Epithelial cell of esophagus (primary cell): ENCODE measurements at places on chromosomes 11 and 22.

GRCh38 chr22:48575618-48576332 lies 1251.9 kb downstream of the BRD1 start:
- no peak for DNase-seq

- peak; percentile 86 for DNase-seq
Measured at GRCh38 chr22:21646608-21647590, 4.8 kb downstream of the SDF2L1 start.

GRCh38 chr11:102974552-102975280 lies 19.2 kb upstream of the MMP13 start:
- peak; percentile 74 for DNase-seq

GRCh38 chr22:17781319-17782031 lies 7.2 kb upstream of the BID start:
- peak; percentile 93 for DNase-seq

GRCh38 chr11:62129590-62130282 lies 5.9 kb downstream of the INCENP start:
- no peak for DNase-seq

GRCh38 chr11:28346721-28347120 lies 238.5 kb downstream of the METTL15 start:
- DNase-seq = peak; percentile 5

DNA sequence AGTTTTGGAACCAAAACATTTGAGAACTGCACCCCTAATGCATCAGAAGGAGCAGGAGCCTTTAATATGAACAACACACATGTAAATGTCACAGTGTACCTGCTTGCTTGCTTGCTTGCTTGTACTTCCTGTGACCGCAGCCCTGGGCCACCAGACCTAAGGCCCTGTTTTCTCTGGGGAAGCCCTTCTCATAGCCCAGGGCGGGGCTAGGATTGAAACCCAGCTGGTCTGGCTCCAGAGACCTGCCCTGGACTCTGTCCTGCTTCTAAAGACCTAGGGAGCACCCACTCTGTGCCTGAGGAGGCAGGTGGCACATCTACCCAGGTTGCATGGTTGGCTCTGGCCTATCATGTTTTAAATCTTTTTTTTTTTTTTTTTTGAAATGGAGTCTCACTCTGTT lies 7.6 kb upstream of the MCM5 start:
- no peak for DNase-seq

DNA sequence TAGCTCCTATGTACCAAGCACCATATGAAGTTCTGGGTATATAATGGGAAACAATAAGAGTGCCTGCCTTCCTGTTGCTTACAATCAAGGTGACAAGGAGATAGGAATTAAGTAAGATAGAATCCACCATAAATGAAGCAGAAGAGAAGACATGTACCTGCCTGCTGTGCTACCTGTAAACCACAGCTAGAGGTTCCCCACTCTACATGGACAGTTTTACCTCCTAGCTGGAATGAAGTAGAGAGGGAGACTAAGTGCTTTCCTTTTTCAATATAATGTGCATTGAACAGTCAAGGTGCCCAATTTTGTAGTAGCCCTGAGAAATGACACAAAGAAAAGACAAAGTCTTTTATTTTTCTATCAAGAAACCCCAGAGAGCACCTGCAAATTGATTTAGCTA lies 984.6 kb downstream of the DLG2 start:
- DNase-seq = no peak

- DNase-seq = no peak
Measured at GRCh38 chr11:99241066-99241465, 220.3 kb downstream of the CNTN5 start.

DNA sequence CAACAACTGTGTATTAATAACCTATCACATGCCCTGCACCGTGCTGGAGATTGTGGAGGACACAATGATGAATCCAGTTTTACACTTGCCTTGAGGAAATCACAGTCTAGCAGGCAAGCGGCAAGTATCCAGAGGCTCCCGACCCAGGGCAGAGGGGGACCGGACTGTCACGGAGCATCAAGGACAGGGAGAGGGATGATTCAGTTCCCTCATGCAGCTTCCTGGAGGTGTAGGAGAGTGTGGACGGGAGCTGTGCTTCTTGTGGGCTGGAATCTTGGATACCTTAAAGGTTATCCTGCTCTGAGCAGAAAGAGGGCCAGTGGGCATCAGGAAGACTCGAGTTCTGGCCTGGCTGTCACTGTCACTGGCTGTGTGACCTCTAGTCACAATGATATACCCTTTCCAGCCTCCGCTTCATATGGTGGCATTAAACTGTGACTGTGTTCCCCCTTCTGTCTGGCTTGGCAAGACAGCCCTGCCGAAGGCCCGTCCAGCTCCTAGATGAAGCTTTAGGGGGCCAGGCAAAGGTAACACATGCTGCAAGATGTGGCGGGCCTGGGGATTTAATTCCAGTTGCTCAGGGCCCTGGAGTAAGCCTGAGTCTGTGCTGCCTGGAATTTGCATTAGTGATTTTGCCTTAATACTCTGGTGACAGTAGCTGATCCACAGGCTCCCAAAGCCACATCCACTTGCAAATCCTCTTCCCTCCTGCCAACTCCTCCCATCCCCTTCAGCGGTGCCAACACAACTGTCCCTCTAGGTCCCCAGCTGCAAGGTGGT lies 162.8 kb downstream of the DSCAML1 start:
- DNase-seq = no peak

- DNase-seq = peak; percentile 78
Measured at GRCh38 chr11:92845805-92846204, 123.6 kb upstream of the MTNR1B start.

- no peak for DNase-seq
Measured at GRCh38 chr11:19301361-19301760, 60.6 kb upstream of the E2F8 start.

DNA sequence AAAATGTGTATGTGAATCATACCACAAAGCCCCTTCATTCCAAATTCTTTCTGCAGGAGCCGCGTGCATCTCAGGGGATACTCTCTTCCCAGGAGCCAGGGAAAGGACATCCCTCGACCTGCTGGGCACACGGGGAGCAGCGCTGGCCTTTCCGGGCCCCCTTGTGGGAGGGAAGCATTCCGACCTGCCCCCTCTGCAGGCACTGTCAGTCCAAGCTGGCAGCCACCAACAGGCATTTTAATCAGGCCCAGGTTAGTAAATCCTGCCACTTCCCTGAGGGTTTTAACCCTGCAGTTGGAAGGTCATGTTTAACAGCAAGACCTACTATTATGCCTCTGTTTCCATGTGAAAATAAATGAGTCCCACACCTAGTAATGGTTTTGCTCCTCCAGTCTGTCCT lies 391.5 kb downstream of the SHANK2 start:
- no peak for DNase-seq

- DNase-seq = no peak
Measured at GRCh38 chr22:46591930-46592329, 28.3 kb upstream of the GRAMD4 start.

GRCh38 chr11:83816572-83817187 lies 530.5 kb upstream of the CCDC90B start:
- peak; percentile 22 for DNase-seq

DNA sequence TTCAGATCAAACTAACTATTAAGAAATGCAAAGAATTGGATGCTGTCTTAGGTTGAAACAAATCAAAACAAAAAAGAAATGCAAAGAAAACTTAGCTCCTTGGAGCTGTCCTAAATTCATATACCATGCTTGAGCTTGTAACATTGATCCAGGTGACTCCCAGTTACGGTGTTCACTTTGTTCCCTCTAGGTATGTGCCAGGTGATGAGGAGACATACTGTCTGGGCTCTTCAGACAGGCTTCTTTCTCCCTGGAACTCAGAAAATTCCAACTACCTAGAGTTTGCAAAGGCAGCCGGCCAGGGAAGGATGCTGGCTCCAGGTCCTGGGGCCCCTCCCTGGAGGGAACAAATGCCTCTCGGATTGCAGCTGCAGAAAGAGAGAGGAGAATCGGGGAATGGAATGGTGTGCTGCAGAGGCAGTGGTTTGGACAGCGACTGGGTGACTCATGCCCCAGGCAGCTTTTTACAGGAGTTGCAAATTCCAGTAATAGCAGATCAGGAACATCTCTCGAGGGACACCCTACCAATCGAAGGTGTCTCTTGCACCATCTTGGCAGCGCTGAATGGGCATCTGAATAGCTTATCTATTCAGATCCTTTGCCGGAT lies 12.3 kb upstream of the ASPHD2 start:
- DNase-seq = peak; percentile 80

DNA sequence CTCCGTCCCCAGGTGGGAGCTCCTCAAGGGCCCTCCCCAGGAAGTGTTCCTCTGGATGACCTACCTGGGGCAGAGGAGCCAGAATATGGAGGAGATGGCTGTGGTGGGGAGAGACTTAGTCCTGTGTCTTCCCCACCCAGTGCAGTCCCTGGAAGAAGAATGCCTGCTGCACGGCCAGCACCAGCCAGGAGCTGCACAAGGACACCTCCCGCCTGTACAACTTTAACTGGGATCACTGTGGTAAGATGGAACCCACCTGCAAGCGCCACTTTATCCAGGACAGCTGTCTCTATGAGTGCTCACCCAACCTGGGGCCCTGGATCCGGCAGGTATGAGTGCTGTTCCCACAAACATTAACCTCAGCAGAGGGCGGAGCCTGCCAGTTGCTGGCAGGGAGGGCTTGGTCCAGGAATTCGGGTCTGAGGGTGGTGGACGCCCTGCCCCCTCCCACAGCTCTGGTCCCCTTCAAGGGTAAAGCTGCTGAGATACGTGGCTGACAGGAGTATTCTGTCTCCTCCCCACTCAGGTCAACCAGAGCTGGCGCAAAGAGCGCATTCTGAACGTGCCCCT lies 3.4 kb downstream of the FOLR3 start:
- no peak for DNase-seq

GRCh38 chr11:35148163-35148837 lies 9.3 kb downstream of the CD44 start:
- DNase-seq = no peak

DNA sequence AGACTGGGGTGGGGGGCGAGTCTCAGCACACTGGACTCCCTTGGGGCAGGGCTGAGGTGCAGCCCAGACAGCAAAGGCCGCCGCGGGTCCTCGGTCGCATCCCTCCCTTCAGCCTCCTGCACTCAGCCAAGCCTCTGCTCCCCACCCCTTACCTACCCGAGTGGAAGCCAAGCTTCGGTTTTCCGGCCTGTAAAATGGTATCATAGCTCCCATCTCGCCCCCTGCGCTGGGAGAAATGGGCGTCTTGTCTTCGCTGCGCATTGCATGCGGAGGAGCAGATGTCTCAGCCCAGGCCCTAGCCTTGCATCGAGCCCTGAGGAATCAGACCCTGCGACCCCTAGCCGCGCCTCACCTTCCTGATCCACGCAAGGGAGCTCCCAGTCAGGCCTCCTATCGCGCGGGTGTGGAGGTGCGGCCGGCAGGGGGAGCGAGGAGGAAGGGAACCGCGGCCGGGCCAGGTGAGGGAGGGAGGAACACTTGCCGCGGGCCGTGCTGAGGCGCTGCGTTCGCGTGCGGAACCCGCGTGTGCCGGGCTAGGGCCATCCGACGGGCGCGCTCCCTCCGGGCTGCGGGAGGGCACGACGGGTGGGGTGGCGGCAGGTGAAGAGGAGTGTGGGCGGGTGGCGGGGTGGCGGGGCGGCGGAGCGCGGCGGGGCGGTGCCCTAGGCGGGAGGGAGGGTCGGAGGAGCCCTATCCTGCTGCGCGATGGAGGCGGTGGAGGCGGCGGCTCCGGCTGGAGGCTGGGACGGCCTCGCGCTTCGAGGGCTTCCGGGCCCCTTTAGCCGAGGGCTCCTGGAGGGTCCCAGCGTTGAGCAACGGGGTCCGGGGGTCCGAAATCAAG lies 4.1 kb upstream of the TBX1 start:
- DNase-seq = peak; percentile 82

GRCh38 chr22:20080445-20080775 lies 369 bp downstream of the DGCR8 start:
- peak; percentile 52 for DNase-seq

DNA sequence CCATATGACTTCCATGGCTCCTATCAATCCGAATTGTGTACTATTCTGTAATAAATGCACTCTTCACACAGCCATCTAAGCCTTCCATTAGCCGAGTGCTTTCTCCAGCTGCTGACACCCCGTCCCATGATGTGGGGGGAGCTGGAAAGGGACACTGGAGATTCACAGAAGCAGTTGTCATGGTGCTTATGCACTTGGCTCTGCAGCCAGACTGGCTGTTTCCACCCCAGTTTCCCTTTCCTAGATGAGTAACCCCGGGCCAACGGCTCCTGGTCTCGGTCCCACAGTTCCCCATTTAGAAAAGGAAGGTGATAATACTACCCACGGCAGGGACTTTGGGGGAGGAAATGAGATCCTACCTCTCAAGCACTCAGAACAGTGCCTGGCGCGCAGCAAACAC lies 244.9 kb upstream of the SYN3 start:
- DNase-seq = no peak

DNA sequence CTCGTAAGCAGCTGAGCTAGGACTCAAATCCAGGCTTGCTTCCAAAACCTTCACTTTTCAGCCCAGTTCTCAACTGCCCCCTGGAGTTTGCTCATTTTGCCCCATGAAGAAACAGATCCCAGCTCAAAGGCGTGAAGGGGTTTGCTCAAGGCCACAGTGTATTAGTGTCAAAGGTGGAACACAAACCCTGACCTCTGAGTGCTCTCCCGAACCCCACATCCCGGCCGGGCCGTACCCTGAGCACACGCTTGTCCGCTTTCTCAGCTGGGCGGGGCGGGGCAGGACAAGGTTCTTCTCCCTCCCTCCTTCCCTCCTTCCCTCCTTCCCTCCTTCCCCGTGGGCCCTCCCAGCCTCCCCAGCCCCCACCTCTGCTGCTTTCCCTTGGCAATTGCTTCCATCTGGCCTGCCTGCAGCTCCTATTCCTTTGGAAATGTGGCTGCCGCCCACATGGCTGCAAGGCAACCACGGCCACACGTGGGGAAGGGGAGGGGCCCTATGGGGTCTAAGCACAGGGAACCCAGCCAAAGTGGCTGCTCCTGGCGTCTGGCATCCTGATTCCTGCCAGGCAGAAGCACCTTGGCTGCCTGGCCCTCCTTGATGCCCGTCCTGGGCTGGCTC lies 4.1 kb downstream of the ST3GAL4 start:
- DNase-seq = no peak

DNA sequence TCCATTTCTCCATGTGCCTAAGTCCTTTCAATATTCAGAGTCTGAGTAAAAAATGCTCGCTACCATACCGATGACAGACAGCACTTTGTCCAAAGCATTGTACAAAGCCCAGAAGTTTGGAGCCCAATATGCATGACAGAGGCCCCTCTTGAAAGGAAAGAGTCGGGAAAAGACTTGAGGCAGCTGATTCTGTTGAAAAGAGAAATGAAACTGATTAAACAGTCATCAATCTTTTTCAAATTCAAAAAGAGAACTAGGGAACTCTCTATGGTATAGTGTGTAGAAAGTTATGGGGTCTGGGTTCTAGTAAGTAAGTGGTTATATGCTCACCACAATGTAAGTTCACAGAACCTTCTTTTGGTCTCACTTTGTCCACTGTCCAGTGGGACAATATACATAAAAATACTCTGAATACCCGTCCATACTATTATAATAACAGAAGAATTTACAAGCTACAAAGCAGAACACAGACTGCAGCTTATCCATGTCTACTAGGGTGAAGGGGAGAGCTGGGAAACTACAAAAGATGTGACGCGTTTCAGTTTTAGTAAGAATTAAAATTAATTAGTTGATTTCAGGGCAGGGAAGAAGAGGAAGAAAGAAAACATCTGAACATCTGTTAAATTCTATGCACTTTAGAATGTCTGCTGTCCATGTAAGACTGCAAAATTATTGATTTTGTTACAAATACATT lies 26.7 kb downstream of the ALG8 start:
- DNase-seq = no peak
